ENCODE measurements at places on chromosomes 6 and 20.

GRCh38 chr6:33993091-33993490, 152.8 kb downstream of the GRM4 start:
- no peak for DNase-seq

- DNase-seq, result no peak
These were observed 261.4 kb downstream of the ZNF217 start for GRCh38 chr20:53332022-53332837.

- DNase-seq, result no peak
These were observed 16.1 kb downstream of the FBXO30 start for GRCh38 chr6:145798530-145798929.

DNA sequence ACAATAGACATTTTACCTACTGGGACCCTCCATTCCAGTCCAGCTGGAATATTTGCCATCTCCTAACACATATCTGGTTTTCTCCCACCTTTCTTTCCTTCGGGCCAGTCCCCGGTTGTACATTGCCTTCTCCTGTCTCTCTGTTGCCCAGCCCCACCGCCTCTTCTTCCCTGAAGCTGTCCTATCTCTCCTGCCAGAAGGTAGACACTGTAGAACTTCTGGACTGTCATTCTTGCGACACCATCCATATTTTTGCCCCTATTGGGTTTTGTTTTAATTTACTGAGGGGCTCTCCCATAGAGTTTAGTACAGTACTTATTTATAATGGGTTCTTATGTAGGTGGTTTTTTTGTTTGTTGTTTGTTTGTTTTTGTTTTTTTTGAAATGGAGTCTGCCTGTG, 4.9 kb downstream of the PTK7 start:
- DNase-seq, result no peak
